ENCODE measurements at places on chromosomes 4 and X.

DNA sequence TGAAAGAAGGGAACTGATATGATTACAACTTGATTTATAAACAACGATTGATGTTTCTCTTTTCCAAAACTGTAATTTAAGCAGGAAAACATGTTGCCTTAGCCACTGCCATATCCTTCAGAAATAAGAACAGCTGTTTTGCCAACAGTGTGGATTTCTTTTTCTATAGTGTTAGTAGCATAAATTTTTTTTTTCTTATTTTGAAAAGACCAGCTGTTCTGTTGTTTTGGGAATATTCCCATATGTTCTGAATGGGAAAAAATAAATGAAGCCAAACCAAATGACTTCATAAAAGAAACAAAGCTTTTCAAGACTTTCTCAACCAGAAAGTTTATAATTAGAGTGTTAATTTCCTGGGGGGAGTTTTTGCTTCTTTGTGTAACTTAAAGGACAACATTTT lies 83.9 kb upstream of the ARHGAP24 start:
- no peak for DNase-seq

- DNase-seq = no peak
These were observed 41.9 kb upstream of the NSG1 start for GRCh38 chr4:4344915-4345527.

DNA sequence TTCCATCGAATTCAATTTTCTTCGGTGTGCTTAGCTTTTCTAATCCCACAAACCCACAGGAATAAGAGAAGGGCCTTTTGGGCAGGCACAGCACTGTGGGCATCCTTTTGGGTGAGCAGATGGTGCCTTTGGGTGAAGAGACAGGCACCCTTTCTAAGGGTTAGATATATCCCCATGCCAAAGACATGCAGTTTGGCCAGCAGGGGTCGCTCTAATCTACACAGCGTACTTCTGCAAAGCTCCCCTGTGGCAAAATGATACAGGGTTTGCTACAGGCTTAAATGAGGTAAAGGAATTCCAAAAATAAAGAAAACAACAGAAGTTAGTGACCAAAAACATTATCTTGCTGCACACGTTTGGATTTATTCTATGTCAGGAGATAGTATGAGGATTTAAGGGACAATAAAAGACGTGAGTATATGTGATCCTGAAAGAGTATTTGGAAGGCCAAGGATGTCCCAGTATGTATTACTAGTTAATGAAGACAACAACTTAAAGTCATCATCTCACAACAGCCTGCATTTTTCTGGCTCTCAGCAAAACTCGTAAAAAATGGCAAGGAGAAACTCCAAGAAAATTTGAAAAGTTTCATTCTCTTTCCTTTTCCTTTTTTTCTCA lies 49.5 kb downstream of the PHEX start:
- DNase-seq = peak; percentile 27

DNA sequence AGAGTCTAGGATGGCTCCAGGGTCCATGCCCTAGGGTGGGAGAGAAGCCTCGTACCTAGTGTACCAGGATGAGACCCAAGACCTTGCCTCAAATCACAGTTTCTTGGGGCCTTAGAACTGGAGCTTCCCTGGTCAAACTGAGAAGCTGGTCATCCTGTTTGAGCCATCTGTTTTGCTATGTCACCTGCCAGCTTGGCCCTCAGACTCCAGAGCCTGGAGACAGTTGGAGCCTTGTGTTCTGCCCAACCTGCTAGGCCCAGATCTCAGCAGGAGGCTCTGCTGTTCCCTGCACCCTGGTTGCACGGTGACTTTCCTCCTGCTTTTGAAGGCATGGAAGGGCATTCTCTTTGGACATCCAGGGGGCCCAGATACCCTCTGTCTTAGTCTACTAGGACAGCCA lies 206.3 kb upstream of the ATP6AP2 start:
- no peak for DNase-seq

- no peak for DNase-seq
These were observed 886.2 kb downstream of the ARAP2 start for GRCh38 chr4:35358001-35358584.

GRCh38 chrX:30577362-30577991 lies at the start of gene TASL:
TASL (minus strand) TSS chrX:30577766; CDS start chrX:30560355, 17,411 bp downstream.
- DNase-seq = no peak

DNA sequence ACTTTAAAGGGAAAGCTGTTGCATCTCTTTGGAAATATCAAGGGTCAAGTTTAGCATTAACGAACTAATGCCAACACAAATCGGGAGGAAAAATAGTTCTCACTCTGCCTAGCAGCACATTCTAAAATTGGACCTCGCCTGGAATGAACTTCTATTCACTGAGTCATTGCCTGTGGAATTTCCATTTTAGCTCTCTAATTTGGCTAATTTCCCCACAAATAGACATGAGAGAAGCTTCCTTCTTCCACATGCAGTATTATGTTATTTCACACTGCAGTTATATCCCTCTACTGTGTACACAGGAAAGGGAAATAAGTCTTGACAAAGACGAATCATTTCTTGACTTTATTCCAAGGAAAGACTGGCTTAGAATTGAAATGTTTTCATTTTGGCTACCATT lies 9.3 kb downstream of the ZXDA start:
- no peak for DNase-seq

- DNase-seq = no peak
These were observed 913.3 kb downstream of the PDHA2 start for GRCh38 chr4:96753216-96753615.

DNA sequence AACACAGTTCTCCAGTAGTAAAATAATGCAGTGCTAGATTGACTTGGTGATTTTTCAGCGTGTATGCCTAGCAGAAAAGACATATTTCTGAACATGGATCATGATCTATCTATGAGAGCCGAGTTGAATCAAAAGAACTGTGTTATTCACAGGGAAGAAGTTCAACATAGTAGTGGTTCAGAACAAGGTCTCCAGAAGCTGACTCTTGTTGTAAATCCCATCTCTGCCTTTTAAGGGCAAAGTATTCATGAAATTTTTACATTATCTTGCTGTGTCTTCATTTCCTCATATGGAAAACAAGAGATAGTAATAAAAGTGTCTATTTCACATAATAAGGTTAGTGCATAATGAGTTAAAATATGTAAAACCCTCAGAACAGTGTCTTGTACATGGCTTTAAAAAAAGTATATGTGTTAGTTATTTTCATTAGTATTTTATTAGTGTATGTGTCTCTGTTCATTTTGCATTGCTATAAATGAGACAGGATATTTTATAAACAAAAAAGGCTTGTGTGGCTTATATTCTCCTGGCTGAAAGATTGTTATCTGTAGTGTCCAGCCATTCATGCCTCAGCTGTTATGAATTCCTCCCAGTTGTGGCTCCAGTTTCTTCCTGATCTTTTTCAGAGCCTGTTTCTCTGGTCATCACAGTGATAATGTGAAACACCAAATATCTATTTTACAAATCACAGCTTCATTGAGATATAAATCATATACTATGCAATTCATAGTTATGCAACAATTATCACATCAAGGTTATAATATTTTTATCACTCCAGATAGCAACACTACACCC lies 1351.2 kb downstream of the STIM2 start:
- no peak for DNase-seq

- DNase-seq = no peak
These were observed 27.8 kb upstream of the GALNTL6 start for GRCh38 chr4:171785388-171785787.

- DNase-seq = no peak
These were observed 43.7 kb downstream of the BBS12 start for GRCh38 chr4:122775987-122776836.

GRCh38 chr4:186693159-186693815 lies 30.4 kb downstream of the FAT1 start:
- no peak for DNase-seq

GRCh38 chr4:148126825-148127224 lies 315.4 kb downstream of the NR3C2 start:
- no peak for DNase-seq

DNA sequence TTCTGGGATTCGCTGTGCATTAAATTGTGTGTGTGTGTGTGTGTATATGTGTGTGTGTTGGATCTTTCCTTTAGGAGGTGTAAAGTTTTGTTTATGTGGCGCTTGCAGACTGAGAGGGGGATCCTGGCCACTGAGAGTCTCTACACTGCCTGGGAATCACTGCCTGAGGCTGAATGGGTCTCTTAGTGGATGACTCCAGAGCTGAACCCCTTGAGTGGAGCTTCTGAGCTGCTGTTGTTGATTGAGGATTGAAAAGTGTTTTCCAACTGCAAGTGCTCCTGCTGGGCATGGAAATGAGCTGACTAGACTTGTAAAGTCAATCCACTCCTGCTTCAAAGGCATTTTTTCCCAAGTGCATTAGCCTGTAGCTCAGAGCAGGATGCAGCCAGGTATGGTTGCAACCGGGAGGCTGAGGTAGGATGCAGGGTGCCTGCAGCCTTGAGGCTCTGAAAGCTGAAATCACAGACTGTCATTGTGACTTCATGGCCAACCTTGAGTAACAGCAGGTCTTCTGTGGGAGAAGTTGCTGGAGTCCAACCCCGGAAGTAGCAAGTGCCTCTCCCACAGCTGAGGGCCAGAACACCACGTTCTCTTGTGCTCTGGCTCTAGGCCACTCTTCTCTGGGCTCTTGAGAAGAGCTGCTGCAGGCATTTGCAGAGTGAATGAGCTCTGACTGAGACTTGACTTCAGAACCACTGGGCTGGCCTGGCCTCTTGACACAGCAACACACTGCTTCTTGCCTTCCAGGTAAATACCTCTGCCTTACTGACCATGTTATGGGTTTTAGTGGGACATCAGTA lies at the start of gene TBX22:
TBX22 (plus strand) TSS at position 613 of the 800 bp plus-strand sequence. CDS start 7,517 bp downstream, outside the sequence.
- DNase-seq = no peak

GRCh38 chr4:54001668-54002365 lies 62.6 kb downstream of the CHIC2 start:
- DNase-seq = no peak

DNA sequence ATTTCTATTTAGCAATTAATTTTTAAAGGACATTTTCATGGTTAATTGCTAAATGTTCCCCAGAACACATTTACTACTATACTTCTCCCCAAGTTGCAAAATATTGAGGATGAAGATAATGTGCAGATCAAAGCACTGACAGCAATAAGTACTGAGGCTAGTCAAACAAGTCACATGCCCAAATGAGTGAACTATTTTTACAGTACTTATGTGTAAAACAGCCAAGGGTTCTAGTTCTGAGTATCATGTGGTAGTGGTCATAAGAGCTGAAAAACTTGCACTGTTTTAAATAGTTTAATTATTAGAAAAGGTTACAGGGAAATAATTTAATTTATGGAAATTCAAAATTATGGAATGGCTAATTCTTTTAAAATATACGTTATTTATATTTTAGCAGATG lies 3.8 kb downstream of the GALNTL6 start:
- no peak for DNase-seq

- DNase-seq = no peak
These were observed 62.8 kb downstream of the SH3KBP1 start for GRCh38 chrX:19824603-19825002.

GRCh38 chr4:39883646-39884045 lies 94.1 kb downstream of the PDS5A start:
- no peak for DNase-seq

All from iPS DF 6.9 (cell line).